ENCODE measurements at places on chromosomes 1 and 21.

DNA sequence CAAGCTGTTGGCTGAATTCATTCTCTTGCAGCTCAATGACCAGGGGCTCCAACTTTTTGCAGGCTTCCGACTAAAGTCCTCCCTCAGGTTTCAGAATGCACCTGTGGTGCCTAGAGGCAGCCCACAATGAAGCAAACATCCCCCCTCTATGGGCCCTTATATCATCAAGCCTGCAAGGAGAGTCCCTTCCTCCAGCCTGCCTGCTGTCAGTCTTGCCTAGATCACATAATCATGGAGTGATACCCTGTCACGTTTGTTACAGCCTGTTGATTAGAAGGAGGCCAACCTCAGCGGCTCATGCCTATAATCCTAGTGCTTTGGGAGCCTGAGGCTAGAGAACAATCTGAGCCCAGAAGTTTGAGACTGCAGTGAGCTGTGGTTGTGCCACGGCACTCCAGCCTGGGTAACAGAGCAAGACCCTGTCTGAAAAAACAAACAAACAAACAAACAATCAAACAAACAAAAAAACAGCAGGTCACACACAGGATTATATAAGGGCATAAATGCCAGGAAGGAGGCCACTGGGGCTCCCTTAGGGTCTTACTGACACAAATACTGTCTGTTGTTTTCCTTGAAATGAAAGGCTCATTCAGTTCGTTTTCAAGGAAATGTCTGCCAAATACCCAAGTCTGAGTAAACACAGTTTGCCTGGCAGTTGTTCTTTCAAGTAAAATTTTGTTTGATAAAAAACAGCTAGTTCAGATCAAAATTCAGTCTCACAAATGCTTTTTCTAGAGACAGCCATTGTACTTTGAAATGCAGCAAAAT, 4.7 kb upstream of the SPRR3 start:
- DNase-seq: no peak

GRCh38 chr21:15592271-15592860, 137.4 kb upstream of the USP25 start:
- no peak for DNase-seq

DNA sequence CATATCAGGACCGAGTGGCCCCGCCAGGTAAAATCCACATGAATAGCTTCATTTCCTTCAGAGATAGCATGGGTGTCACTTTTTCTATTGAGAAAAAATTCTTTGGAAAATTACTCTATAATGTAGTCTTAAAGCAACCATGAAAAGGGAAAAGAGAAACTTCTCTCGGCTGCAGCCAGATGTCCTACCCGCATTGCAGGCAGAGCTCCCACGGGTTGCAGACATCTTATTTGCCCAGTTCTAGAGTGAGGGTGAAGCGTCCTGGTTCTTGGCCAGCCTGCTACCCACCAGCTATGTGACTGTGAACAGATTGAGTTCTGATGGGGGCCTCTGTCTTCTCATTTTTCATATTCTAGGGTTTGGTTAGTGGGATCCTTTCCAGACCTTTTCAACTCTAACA, 5.0 kb downstream of the ATP1B1 start:
- DNase-seq: no peak

- DNase-seq: no peak
Observed at GRCh38 chr1:46171351-46171750, 3.5 kb upstream of the TSPAN1 start.

DNA sequence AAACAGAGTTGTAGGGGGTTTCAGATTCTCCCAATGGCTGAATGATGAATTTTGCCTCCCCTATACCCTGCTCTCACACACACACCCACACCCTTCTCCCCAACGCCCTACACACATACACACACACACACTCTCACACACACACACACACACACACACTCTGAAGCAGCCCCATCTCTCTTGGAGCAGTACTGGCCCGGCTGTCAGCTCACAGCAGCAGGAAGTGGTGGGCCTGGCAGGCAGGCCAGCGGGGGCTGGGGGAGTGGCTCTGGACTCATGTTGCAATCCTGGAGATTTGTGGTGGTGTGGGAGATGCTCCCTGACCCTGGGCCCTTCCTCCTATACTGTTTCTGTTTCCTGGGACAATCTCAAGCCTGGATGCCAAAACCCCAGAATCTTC, 2.2 kb downstream of the IKBKE start:
- no peak for DNase-seq

- no peak for DNase-seq
Observed at GRCh38 chr1:172826096-172826741, 167.3 kb downstream of the FASLG start.

DNA sequence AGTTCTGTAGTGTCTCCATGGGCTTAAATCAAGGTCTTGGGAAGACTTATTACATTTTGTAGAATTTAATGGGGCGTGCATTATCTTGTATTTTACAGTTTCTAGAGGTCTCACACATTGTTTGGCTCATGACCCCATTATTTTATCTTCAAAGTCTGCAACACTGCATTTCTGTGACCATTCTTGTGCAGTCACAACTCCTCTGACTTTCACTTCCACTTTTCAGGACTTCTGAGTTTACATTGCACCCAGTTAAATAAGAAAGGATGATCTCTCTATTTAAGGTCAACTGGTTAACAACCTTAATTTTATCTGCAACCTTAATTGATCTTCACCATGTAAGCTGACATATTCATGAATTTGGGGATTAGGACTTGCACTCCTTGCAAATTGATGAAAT, 1186.6 kb downstream of the MRPL39 start:
- DNase-seq: no peak

DNA sequence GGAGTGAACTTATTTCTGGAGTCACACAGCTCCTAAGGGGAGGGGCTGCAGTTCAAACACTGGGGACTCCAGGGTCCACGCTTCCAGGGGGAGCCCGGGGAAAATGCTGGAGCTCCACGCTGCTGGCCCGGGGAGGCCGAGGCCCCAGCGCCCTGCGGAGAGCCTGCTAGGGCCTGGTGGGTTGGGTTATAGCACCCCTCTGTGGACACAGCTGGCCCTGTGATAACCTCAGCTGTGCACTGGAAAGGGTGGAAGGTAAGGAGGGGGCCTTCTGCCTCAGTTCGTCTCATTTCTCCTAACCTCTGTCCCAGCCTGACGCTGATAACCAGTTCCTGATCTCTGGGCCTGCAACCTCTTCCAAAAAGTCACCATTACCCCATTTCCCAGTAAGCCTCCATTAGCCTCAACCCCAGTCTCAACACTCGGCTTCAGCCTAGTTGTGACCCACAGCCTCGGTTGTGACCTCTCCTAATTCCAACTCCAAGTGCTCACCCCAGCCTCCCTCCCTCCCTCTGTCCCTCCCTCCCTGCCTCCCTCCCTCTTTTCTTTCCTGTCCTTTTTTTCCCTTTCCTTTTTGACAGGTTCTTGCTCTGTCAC, 7.1 kb downstream of the NBL1 start:
- no peak for DNase-seq

DNA sequence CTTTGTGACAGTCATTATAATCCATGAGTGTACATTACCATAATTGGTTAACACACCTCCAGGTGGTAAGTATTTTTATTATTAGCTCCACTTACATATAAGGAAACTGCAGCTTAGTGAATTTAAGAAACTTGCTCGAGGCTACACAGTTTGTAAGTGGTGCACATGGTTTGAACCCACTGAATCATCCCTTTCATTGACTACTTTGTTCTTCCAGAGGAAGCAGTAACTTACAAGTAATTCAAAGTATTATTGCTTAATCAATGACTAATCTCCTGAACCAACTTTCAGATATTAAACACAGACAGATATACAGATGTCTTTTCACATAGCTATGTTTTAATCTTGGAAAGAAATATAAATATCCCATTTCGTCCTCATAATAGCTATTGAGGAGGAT, 18.7 kb upstream of the CLDN8 start:
- no peak for DNase-seq

GRCh38 chr1:71307451-71307850, 226.6 kb upstream of the ZRANB2 start:
- no peak for DNase-seq

- DNase-seq: no peak
Observed at GRCh38 chr1:45437323-45437722, 53.6 kb downstream of the TESK2 start.

DNA sequence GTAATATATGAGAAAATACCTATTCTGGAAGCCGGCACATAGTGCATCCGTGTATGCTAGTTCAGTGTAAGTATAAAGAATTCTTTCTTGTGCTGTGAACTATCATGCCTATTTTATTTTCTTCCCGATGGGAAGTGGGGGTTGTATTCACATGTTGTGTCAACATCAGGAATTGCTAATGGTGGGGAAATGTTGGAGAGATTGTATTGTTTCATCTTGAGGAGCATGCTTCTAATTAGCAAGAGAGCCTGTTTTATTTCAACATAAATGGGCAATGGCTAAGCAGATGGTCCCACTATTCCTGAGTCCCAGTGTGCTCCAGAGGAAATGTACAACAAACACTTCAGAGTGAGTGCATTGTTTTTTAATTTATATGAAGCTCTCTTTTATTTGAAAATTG, 485.2 kb downstream of the PLPP3 start:
- DNase-seq: no peak

GRCh38 chr1:226964068-226964425, 24.0 kb downstream of the COQ8A start:
- no peak for DNase-seq

DNA sequence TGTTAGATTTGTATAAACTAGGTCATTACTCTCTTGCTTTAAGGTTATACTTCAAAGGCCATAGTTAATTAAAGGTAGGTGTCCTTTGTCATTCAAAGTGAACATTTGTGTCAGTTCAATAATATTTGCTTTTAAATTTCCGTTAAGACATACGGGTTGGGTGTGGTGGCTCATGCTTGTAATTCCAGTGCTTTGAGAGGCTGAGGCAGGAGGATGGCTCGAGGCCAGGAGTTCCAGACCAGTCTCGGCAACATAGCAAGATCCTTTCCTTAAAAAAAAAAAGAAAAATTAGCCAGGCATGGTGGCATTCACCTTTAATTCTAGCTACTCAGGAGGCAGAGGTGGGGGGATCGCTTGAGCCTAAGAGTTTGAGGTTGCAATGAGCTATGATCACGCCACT, 80.4 kb downstream of the KIF26B start:
- DNase-seq: no peak

DNA sequence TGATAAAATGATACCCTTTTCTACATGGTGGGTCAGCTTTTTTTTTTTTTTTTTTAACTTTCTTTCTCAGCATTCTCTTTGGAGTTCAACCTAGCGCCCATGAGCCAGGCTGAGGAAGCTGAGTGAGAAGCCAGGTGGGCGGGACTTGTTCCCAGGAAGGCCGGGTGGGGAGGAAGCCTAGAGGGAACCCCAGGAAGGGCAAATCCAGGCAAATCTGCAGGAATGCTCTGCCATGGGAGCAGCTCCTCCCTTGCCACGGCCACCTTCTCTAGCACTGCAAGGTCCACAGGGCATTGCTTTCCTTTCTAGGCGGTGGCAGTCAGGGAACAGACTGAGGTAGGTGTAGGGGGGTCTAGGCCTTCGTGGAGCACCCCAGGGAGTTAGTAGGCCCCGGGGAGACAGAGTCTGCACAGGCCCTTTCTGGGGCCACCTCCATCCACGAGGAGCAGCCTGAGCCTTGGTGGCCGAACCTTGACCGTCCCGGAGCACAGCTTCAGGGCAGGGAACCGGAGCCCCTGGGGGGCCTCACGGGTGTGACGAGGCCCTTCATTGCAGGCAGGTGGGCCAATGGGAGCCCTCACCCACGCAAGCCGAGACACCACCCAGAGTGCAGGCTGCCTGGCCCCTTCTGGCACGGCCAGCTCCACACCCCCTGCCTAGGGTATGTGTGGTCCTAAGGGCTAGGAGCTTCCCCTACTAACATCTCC, 18.2 kb upstream of the CCDC27 start:
- no peak for DNase-seq

GRCh38 chr1:174800216-174800851, 199.4 kb upstream of the CACYBP start:
- DNase-seq: no peak

DNA sequence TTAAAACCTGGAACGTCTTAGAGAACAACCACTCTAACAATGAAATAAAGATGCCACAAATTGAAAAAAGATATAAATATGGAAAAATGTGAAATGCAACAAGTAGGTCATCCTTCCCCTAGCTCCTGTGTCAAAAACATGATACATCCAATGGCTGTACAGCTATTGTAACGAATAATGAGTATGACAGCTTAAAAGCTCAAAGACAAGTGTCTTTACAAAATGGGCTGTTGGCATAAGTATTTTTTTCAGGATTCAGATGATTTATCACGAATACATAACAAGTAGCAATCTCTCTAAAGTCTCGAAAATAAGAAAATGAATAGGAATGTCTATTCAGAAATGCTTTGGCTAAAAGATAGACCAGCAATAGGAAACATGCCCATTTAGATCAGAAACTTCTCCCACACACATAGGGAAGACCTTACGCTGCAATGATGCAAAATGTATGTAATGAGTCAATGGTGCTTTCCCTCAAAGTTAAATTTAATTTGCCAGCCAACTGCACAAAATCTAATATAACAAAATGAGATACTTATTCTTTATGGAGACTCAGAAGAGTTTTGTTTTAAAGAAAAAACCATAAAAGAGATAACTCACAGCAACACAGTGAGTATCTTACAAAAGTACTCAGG, 8.3 kb downstream of the TGFBR3 start:
- no peak for DNase-seq

DNA sequence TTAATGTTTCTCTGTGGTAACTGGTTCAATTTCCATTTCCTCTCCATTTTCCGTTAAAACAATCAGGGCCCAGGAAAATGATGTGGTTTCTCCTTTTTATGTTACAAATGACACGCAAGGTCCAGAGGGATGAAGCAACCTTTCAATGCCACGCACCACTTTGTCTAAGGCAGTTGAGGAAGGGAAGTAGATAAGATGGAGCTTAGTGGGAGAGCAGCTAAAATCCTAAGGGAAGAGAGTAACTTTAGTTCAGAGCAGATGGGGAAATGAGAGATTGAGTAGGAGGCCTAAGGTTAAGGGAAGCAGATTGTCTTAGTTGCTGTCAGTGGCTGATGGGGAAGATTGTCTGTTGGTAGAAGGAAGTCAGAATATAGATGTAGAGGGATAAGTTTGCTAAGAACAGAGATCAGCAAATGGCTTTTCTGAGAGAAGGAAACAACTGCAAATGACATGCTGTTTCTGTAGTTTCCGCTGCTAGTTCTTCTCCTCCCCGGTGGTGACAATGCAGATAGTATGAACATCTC, 660 bp downstream of the CD1C start:
- DNase-seq: no peak

DNA sequence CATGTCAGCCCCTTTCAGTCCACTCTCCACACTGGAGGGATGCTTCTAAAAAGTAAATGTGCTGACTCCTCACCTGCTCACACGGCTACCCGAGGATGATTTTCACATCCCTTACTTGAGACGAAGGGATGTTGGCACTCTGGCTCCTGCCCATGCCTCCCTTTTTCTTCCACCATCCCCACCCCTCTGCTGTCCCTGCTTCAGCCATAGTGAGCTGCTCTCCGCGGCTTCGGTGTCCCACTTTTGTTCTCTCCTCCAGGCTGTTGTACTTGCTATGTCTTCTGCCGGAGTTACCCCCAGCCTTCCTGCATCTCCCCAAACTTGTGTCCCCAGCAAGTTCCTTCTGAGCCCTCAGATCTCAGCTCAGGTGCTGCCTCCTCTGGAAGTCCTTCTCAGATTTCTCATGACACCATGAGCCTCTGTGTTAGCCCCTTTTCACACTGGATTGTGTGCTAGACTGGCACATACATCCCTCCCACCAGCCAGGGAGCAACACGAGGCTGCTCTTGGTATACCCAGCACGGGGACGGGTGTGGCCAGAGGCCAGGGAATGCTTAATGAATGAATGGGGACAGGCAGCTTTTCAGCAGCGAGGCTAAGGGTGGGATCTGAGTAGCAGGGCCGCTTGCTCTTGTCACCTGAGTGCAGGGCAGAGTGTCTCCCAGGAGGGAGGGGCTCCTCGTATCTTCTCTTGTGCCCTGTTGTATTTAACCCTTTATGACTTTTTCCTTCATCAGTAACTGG, 1.3 kb downstream of the ACOT11 start:
- DNase-seq: no peak

All from stimulated activated CD8-positive, alpha-beta memory T cell treated with anti-CD3 and anti-CD28 coated beads, Interleukin-4, amount 100 ng/mL, for 4 hours (primary cell).